ENCODE measurements at places on chromosomes 3 and 15. TPM values are rescaled to one million over a fixed set of nuclear protein-coding genes. Genes with fewer than 3 reads are reported as not detected.

Gene NEK10
- 60.3 TPM for total RNA-seq

DNA sequence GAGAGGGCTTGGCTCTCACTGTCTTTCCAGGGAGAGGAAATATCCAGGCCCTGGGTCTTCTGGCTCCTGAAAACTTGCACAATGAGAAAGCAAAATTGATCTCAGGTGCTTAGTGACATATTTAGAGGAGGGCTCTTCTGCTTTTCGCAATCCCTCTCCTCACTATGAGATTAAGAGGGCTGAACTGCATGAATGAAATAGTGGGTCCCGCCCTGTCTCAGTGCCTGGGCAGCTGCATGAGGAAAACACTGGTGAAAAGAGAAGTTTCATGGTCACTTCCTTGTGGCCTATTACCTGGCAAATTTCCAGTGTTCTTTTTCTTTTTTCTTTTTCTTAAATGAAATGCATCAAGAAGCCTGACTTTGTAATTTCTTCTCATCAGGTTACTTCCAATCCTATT, 73.5 kb downstream of the TRAK1 start:
- no peaks in the 10 kb centered on the region for H3K36me3 ChIP-seq
- H3K27me3 ChIP-seq: no peaks in the 10 kb centered on the region
- DNase-seq: no peak
- H3K4me1 ChIP-seq: peaks cover 16% of the 10 kb centered on the region
- no peak overlapping the region for H3K27ac ChIP-seq

Gene MORC1
- not detected for total RNA-seq

GRCh38 chr15:74906067-74906449, 593 bp downstream of the FAM219B start:
- peaks cover 29% of the 10 kb centered on the region for H3K36me3 ChIP-seq
- H3K4me1 ChIP-seq: peaks cover 14% of the 10 kb centered on the region
- peak; percentile 39 for DNase-seq
- no peaks in the 10 kb centered on the region for H3K27me3 ChIP-seq
- H3K27ac ChIP-seq: peak overlapping the region; percentile 98

DNA sequence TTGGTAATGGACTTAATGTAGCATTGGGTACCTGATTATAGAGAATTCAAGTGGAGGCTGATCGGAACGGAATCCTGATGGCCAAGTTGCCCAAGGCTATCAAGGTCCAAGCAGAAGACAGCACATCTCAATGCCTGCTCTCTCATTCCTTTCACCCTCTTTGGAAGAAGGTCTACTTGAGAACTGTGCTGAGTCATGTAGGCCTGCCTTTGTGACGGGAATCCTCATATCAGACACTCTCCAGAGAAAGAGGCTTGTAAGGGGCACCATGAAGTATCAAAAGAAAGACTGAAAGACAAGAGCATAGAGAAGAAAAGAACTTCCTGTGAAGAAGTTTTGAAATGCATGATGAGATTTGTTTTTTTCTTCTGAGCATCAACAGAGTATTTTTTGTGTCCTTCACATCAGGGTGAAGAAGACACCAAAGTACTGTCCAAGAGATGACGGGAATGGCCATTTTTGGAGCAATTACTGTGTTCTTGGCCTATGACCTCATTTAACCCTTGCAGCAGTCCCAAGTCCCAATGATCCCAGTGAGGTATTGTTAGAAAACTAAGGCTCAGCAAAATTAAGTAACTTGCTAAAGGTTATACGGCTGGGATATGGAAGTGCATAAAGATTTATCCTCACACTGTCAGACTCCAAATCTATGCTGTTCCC, 13.2 kb upstream of the LARP6 start:
- no peaks in the 10 kb centered on the region for H3K36me3 ChIP-seq
- no peak for DNase-seq
- H3K4me1 ChIP-seq: peaks cover 14% of the 10 kb centered on the region
- H3K27me3 ChIP-seq: no peaks in the 10 kb centered on the region
- H3K27ac ChIP-seq: no peak overlapping the region
- H3K4me3 ChIP-seq: no peak overlapping the region

DNA sequence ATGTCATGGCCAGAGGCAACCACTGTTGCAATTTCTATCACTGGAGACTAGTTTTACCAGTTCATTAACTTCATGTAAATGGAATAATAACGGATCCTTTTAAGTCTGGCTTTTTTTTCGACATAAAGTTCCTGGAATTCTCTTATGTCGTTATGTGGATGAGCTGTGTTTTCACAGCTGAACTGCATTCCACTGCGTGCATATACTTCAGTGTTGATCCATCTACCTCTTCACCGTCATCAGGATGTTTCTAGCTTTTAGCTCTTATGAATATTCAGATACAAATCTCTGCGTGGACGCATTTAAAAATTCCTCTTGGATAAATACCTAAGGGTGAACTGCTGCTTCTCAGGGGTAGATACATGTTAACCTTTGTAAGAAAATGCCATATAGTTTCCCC, 15.6 kb upstream of the CYFIP1 start:
- no peak overlapping the region for H3K4me3 ChIP-seq
- no peak for DNase-seq
- no peaks in the 10 kb centered on the region for H3K27me3 ChIP-seq
- H3K27ac ChIP-seq: no peak overlapping the region
- H3K4me1 ChIP-seq: no peaks in the 10 kb centered on the region

Gene C3orf20
- total RNA-seq: 0.14 TPM

Gene CHRM5
- total RNA-seq: 0.23 TPM

DNA sequence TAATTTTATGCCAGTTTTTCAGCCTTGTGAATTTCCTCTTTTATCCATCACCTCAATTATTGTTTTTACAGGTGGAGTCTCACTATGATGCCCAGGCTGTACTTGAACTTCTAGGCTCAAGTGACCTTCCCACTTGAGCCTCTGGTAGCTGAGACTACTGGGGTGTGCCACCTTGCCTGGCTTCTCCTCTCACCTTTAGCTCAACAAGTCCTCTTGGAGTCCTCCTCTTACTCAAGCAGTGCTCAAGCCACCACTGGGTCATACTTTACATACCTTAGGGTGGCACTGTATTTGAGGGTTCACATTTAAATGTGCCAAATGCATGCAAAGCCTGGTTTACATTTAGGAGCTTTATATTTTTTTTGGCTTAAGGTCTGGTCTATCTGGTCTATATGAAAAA, 350.1 kb upstream of the MCTP2 start:
- no peak overlapping the region for H3K27ac ChIP-seq
- no peak for DNase-seq
- H3K27me3 ChIP-seq: no peaks in the 10 kb centered on the region

DNA sequence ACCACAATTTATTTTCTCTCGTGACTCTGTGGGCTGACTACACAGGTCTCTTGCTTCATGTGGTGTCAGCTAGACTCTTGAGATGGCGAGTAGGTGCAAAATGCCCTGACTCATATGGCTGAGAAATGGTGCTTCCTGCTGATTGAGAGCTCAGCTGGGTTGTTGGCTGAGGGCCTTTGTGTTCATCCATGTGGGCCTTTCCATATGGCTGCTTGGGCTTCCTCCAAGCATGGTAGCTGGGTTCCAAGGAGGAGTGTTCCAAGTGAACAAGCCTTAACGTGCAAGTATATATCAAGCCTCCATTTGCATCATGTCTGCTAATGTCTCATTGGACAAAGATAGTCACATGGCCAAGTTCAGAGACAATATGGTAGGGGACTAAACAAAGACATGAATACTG, 164.0 kb downstream of the PDCD6IP start:
- H3K4me3 ChIP-seq: no peak overlapping the region
- no peaks in the 10 kb centered on the region for H3K4me1 ChIP-seq
- no peak overlapping the region for H3K27ac ChIP-seq
- H3K27me3 ChIP-seq: no peaks in the 10 kb centered on the region

Gene FOXB1
- total RNA-seq: not detected

DNA sequence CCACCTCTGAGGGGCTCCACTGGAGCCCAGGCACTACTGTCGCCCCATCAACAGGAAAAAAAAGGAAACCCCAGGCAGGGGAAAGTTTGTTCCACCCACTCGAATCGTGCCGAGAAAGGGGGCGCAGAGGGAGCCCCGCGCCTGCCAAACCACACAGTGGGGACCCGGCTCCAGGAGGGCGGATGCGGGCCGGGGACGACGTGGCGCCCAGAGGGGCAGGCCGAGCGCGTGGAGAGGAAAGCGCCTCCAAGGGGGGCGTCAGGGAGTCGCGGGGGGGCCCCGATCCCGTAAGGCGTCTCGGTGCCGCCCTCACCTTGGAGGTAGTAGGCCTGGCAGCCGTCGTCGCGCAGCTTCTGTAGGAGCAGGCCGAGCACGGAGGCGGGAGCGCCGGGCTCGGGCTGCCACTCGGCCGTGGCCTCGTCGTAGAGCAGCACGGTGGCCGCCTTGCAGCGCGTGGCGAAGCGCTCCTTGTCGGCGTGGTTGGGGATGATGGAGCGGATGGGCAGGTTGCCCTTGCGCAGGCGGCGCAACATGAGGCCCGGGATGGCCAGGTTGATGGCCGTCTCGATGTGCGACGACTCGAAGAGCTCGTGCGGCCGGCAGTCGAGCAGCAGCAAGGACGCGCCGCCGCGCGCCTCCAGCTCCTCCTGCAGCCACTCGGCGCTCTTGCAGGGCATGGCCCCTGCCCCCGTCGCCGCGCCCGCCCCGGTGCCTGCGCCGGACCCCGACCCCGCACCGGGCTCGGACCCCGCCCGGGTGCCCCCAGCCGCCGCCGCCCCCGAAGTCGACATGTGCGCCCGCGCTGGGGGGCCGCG, 627 bp downstream of the DUSP7 start:
- peak; percentile 57 for DNase-seq
- H3K36me3 ChIP-seq: peaks cover 10% of the 10 kb centered on the region
- H3K27ac ChIP-seq: peak overlapping the region; percentile 91
- H3K4me3 ChIP-seq: peak overlapping the region; percentile 78
- H3K27me3 ChIP-seq: no peaks in the 10 kb centered on the region

DNA sequence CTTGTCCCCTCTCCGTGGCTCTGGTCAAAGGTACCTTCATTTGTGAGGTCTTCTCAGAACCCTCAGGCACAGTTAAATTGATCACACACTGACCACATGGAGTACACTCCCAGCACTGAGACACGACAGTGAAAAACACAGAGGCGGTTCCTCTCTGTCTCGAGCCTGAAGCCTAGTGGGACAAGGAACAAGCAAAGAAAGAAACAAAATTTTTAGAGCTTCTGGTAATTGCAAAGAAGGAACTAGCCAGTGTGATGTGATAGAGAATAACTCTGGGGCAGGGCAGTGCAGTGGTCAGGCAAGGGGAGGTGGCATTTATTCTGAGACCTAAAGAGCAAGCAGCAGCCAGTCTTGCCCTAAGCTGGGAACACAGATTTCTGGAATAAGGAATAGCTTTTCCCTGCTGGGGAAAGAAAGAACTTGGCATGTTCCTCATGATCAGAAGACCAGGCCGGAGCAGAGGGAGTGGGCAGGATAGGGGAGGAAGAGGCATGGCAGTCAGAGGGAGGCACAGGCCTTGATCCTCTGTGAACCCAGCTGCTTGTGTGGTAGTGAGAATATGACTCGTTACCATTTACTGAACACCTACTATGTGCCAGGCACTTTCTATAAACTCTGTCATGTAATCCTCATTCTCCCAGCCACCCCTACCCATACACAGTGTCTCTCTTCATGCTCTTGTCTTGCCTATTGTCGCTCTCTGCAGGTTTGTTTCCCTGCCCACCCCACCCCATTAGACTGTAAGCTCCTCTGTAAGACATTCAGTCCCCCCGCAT, 262.3 kb upstream of the HES1 start:
- H3K4me3 ChIP-seq: no peak overlapping the region
- no peaks in the 10 kb centered on the region for H3K27me3 ChIP-seq
- H3K4me1 ChIP-seq: no peaks in the 10 kb centered on the region

GRCh38 chr15:79064496-79064895, 26.1 kb downstream of the RASGRF1 start:
- DNase-seq: no peak
- H3K4me1 ChIP-seq: no peaks in the 10 kb centered on the region
- no peak overlapping the region for H3K27ac ChIP-seq
- no peak overlapping the region for H3K4me3 ChIP-seq

Gene CPNE4
- 0.43 TPM for total RNA-seq

- no peak overlapping the region for H3K27ac ChIP-seq
- no peak for DNase-seq
- H3K27me3 ChIP-seq: no peaks in the 10 kb centered on the region
- H3K4me3 ChIP-seq: no peak overlapping the region
- H3K36me3 ChIP-seq: no peaks in the 10 kb centered on the region
These were observed 75.7 kb upstream of the FBN1 start for GRCh38 chr15:48721061-48721810.

DNA sequence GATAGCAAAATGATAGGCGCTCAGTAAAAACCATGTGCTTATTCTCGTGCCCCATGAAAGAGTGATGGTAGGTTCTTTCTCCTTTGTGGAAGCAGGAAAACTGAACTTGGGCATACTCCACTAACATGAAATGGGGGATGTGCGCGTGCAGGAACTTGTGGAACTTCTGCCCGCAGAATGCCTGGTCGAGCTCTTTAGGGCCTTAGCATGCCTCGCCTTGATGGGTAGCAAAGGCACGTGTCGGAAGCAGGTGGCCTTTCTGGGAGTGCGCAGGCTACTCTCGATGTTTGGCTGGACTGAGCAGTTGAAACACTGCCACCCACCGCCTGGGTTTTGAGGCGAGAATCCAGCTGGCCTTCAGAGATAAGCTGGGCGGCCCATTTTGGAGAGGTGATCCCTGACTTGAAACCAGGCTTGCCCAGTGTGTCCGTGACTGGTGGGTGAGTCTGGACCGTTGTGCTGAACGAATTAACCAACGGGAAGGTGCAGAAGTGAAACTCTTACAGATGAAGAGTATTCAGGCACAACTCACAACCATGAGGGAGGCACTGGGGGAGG, 842 bp downstream of the PCCB start:
- H3K27me3 ChIP-seq: no peaks in the 10 kb centered on the region
- peak overlapping the region; percentile 71 for H3K27ac ChIP-seq
- peaks cover 5% of the 10 kb centered on the region for H3K4me1 ChIP-seq
- H3K4me3 ChIP-seq: peak overlapping the region; percentile 90

- no peaks in the 10 kb centered on the region for H3K4me1 ChIP-seq
- no peaks in the 10 kb centered on the region for H3K27me3 ChIP-seq
- DNase-seq: no peak
- H3K27ac ChIP-seq: no peak overlapping the region
These were observed 67.4 kb downstream of the SNRPN start for GRCh38 chr15:25022233-25022632.

DNA sequence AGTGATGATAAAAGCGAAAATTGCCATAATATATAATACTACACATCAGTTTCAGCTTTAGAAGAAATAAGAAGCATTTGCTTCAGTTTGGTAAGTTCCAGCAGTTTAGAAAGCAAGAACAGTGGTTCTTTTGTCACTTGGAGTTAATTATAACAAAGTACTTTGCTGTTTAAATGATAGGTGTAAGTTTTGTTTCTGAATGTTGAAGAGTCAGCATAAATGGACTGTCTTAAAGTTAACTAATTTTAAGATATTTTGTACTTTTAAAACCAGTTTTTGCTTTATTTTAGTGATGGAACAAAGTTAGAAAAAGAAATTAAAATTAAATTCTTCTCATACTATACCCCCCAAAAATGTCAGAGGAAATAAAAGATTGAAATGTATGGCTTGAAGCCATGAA, 24.6 kb downstream of the CHCHD6 start:
- no peaks in the 10 kb centered on the region for H3K27me3 ChIP-seq
- DNase-seq: no peak

GRCh38 chr15:79308874-79309273, 2.0 kb upstream of the TMED3 start:
- H3K27me3 ChIP-seq: peaks cover 18% of the 10 kb centered on the region
- H3K4me3 ChIP-seq: no peak overlapping the region
- no peak for DNase-seq
- no peak overlapping the region for H3K27ac ChIP-seq
- peaks cover 6% of the 10 kb centered on the region for H3K4me1 ChIP-seq
